Osteoblast (primary cell): ENCODE measurements at places on chromosomes 1 and 21. TPM values are rescaled to one million over a fixed set of nuclear protein-coding genes. Genes with fewer than 3 reads are reported as not detected.

DCDC2B gene
- under 0.01 TPM in 1 of 2 replicates, not detected in the other for total RNA-seq

GJA5 gene
- total RNA-seq = 0.29 TPM in 1 of 2 replicates, not detected in the other

UTS2 gene
- total RNA-seq = under 0.01 and 0.29 TPM in 2 replicates

PLEKHA6 gene
- total RNA-seq = 0.29 and 0.36 TPM in 2 replicates

FAM72B gene
- 1.4 and 2.7 TPM in 2 replicates for total RNA-seq
